ENCODE measurements at places on chromosomes 13 and 19.

DNA sequence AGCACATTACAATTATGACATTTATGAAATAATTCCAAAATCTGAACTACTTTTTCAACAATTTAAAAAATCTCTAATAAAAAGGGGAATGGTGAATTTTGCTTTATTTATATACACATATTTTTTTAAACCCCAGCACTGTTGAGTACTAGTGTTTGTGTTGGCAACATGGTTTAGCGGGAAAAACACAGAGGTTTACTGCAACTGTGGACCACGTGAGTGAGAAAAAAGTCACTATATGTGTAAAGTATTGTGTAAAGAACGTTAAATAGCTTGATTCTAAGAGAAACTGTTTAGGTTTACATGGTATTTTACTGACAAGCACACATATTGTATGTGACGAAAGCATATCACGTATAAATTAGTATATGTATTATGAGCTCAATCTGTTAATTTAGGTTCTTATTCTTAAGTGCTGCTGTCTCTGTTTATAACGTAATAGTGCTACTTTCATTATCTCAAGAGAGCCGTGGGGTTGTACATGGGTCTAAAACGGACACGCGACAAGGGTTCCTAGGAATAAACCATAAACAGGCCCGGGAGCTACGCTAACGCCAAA lies 617 bp downstream of the SKA3 start:
- DNase-seq, result no peak

DNA sequence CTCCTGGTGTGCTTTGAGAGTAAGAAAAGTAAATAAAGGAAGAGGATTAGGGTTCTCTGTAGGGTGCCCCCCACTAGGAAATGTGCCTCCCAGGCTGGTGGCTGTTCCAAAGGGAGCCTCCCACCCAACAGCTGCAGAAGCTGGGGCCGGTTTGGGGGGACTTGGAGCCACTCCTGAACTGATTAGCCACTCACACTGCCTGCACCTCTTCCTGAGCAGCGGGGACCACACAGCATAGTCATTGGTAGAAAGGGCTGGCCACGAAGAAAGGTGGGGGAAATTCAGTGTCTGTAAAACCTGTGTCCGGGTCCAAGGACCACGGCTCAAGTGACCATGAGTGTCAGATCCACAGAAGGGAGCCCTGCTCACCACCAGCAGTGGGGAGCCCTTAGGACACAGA lies 55.6 kb downstream of the SPACA7 start:
- DNase-seq, result no peak

DNA sequence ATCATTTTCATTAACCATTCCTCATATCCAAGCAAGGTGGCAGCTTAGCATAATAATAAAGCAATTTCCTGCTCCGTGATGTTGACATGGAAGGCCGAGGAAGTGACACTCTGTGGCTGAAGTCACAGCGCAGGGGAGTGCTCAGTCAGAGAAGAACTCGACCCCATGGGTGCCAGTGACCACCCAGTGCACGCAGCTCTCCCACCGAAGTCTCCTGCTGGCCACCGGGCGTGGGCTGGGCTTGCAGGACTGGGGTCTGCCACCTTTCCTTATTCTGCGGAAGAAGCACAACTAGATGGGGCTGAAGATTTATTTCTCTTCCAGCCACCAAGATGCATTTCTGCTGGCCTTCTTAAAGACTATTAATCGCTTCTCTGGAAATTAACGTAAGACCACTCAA lies 132.1 kb upstream of the SPACA7 start:
- DNase-seq, result no peak

GRCh38 chr19:5337708-5338655 lies 2.6 kb downstream of the PTPRS start:
- DNase-seq, result no peak

GRCh38 chr13:45108716-45109101 lies 11.6 kb upstream of the GTF2F2 start:
- no peak for DNase-seq

GRCh38 chr19:38815059-38816001 lies 2.6 kb upstream of the LGALS4 start:
- DNase-seq, result no peak

DNA sequence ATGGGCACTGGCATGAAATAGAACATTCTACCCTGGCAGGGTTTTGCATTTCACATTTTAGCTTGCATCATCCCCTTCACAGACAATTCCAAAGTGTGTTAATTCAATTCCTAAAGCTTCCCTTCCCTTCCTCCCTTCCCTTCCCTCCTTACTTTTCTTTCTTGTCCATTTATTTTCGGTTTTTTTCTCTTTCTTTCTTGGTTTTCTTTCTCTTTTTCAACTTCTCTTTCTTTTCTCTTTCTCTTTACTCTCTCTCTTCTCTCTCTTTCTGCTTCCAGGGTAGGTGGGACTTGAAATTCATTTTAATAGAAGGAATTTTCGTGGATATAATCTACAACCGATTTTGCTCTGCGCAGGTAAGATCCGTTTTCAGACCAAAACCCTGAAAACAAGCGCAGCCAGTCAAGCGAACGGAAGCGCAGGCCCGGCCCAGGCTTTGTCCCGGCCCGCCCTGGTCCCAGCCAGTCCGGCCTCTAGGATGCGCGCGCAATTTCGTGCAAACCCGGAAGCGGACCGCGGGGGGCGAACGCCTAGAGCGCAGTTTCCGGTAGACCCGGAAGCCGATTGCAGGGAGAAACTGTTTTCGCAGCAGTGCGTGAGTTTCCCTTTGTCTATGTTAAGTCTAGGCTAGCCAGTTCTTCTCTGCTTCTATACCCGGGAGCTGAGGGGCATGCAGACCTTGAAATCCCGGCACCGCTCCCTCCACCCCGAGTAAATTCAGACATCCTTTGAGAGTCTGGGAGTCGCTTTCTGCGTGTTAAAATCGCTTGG lies at the start of gene ZNF528:
ZNF528 (plus strand) TSS at position 540 of the 771 bp plus-strand sequence. CDS start 4,165 bp downstream, outside the sequence.
- DNase-seq, result peak; percentile 93

- DNase-seq, result no peak
Measured at GRCh38 chr13:78306519-78307206, 296.7 kb downstream of the POU4F1 start.

DNA sequence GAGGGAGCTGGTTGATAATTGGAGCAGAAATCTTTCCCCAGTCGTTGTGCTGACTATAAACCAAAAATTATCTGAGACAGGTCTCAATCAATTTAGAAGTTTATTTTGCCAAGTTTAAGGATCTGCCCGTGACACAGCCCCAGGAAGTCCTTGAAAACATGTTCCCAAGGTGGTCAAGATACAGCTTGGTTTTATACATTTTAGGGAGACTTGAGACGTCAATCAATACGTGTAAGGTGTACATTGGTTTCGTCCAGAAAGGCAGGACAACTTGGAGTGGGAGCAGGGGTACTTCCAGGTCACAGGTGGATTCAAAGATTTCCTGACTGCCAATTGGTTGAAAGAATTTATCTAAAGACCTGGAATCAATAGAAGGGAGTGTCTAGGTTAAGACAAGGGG lies 17.6 kb downstream of the CFAP97D2 start:
- DNase-seq, result no peak

- no peak for DNase-seq
Measured at GRCh38 chr13:110471156-110471832, 90.2 kb downstream of the RAB20 start.

DNA sequence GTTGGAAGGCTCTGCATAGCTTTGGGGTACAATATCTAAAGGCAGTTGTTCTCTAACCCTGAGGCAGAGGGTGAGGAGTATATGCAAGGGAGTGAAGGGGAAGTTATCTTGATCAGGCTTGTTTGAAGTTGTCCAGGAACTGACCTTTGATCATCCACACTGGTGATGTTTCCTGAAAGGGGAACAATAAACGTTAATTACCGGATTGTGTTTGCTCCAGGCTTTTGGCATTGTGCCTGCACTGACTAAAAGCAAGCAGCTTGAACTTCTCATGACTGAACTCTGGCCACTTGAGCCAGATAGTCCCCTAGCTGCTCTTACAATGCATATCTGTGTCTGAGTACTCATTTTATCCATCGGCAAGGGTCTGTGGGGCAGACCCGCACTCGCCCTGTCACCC lies 27.0 kb upstream of the ZNF726 start:
- no peak for DNase-seq
